ENCODE measurements at places on chromosomes 16 and 17.

- DNase-seq, result no peak
Measured at GRCh38 chr17:79801156-79802038, 4.5 kb upstream of the CBX8 start.

GRCh38 chr16:35140293-35140986 lies 1681.0 kb downstream of the TP53TG3F start:
- DNase-seq, result no peak

- peak; percentile 46 for DNase-seq
Measured at GRCh38 chr16:57591086-57591869, 37.2 kb upstream of the ADGRG1 start.

GRCh38 chr16:58428621-58429542 lies 36.6 kb downstream of the GINS3 start:
- no peak for DNase-seq

DNA sequence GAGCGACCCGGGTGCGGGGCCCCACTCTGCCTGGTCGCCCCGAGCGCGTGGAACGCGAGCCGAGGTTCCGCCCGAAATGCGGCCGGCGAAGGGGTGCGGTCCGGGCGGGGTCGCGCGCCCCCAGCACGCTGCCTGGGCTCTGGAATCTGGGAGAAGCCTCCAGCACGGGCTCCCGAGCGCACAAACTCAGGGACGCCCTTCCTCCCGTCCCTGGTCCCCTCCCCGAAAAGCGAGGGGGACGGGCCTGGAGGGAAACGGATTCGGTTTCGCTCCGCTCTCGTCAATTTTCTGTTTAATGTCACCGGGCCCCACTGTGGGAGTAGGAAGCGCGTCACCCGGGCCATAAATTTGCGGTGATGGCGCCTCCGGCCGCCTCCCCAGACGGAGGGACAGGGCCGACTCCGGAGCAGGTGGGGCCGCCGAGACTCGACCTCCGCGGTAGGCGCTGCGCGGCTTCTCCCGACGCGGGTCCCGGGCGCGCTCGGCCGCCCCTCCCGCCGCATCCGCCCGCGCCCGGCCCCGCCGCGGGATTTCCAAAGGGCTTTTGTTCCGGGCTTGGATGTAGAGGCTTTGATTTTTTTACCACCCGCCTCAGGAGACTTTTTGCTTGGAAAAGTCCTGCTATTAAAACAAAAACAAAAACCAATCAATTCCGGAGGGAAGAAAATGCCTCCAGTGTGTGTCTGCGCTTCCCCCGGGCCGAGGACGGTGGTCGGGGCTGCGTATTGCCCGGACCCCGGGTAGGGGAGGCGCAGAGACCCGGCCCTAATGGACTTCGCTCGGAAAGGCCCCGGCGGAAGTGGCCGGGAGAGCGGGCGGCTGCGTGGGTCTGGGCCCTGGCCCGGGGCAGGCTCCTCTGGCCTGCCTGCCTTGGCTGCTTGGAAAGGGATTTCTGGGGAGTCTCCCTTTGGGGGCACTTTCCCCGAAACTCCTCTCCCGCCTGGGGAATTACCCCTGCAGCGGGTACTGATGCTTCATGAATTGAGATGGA lies 7.9 kb upstream of the BAHCC1 start:
- no peak for DNase-seq

DNA sequence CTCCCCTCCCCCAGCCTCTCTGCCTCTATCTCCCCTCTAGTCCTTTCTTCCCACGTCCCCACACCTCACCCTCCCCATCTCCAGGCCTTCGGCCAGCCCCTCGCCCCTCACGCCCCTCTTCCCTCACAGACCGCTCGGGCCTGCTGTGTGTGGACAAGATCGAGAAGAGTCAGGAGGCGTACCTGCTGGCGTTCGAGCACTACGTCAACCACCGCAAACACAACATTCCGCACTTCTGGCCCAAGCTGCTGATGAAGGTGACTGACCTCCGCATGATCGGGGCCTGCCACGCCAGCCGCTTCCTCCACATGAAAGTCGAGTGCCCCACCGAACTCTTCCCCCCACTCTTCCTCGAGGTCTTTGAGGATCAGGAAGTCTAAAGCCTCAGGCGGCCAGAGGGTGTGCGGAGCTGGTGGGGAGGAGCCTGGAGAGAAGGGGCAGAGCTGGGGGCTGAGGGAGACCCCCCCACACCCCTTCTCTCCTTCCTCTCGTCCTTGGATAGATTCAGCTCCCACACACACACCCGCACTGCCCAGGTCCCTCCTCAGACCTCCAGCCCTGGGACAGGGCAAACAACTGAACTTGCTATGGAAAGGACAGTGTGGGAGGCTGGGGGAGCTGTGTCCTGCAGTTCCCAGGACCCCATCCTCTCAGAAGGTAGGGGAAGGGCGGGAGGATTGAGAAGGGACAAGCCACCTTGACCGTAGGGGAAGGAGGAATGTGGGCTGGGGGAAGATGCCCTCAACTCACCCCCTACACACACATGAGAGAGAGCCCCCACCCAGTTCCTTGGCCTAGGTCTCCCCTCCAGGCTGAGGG lies 11.1 kb downstream of the NR1D1 start:
- DNase-seq, result no peak

DNA sequence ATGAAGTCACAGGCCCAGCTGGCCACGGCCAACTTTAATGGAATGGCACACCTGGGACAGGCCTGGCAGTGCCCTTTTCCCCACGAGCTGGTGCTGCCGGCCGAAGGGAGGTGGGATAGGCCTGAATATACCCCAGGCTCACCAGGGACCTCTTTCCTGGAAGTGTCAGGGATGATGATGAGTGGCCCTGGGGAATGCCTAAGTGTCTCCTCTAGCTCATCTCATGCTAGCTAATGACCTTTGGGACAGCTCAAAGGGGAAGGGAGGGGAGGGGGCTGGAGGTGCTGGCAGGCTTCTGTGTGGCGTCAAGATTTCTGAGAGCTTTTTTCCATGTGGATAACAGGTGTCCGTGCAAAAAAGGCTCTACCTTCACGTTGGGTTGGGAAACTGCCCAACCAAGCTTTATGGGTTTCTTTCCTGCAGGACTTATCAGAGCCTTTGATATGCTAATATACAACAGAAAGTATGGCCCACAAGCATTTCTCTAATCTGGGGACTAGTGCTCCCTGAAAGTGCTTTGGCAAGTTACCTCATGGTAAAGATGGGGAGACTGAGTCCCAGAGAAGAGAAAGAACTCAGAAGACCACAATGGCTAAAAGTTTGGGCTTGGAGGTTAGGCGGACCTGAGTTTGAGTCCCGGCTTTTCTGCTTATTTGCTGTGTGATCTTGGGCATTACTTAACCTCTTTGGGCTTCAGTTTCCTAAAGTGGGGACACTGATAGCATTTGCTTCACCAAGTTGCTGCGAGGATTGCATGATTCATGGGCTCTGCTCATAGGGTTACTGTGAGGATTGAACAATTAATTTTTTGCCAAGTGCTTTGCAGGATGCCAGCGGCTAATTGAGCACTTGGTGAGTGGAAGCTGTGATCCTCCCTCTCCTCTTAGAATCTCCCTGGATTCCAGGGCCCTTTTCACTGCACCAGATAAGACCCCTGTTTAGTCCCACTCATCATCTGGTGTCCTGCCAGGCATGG lies 14.0 kb downstream of the ADGRG1 start:
- no peak for DNase-seq

DNA sequence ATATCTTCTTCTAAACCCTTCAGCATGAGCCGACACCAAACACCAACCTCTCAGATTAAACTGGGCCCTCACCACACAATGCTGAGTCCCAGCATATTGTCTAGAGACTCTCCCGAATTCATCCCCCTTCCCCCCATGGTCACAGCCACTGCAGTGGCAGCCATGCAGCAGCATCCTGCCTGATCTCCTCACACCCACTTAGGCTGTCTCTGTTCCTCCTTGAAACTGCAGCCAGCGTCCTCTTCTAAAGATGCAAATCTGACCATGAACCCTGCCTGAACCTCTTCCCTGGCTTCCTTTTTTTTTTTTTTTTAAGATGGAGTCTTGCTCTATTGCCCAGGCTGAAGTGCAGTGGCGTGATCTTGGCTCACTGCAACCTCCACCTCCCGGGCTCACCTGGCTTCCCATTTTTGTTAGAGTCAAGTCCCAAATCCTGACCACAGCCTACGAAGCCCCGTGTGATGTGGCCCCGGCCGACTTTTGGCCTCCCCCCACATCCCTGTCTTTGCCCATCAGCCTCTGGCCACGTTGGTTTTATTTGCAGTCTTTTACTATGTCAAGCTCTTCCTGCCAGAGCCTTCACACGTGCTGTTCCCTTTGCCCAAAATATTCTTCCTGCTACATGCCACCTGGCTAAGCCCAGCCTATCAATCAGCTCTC lies 2.8 kb downstream of the FA2H start:
- DNase-seq, result no peak

DNA sequence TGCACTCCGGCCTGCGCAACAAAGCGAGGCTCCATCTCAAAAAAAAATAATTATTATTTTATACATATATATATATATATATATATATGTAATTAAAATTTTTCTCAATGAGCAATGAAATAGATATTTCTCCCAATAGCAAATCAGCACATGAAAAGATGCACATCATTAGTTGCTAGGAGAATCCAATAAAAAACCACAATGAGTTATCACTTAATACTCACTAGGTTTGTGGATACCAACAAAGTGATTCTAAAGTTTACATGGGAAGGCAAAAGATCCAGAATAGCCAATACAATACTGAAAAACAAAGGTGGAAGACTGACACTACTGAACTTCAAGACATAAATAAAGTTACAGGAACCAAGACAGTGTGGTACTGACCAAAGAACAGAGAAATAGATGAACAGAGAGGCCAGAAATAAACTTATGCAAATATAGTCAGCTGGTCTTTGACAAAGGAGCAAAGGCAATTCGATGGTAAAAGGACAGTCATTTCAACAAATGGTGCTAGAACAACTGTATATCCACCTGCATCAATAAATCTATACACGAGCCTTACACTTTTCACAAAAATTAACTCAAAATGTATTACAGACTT lies 13.6 kb downstream of the SMG6 start:
- no peak for DNase-seq

DNA sequence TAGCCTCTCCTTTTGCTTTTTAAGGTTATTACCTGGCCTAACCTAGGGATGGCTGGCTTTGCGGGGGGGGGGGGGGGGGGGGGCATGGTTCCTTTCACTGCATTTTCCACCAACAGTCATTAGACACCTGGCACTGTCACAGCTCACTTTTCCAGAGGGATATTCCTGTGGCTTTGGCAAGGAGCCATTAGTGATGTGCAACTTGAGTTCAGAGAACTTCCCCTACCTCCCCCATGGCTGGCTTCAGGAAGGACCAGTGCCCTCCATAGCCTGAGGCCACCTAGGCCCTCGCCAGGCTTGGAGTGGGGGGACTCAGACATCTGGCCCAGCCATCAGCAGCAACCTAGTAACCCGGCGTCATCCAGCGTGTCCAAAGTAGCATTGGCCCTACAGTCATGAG lies 234.6 kb downstream of the CPPED1 start:
- no peak for DNase-seq

DNA sequence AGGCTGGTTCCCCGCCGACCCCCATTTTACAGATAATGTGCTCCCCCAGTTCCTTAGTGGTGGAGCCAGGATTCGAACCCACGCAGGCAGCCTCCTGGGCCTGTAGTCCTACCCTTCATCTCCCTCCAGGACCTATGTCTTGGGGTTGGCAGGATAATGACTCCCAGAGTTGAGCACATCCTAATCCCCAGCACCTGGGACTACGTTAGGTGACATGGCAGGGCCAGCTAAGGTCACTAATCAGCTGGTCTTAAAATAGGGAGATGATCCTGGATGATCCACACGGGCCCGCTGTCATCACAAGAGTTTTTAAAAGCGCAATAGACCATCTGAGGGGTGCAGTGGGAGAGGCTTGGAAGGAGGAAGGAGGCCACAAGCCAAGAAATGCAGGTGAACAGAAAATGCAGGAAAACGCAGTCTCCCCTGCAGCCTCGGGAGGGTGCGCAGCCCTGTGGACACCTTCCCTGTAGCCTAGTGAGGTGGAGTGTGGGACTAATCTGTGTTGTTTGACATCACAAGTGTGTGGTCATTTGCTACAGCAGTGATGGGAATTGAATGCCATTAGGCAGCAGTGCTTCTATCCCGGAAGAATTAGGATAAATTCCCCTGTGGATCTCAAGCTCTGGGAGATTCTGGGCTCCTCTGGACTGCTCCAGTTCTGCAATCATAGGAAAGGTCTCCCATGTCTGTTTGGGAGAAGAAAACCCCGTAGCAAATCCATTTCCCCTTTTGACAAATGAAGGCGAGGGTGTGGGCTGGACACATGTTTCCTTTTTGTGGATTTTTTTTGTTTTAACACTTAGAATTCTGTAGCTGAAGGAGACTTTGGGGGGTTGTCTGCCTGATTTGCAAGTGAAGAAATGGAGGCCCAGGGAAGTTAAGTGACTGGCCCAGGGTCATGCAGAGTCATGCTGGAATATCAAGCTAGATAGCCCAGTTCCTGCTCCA lies 297.7 kb downstream of the SEC14L1 start:
- no peak for DNase-seq

GRCh38 chr16:79664407-79664806 lies 63.9 kb upstream of the MAF start:
- no peak for DNase-seq

- DNase-seq, result no peak
Measured at GRCh38 chr16:4381072-4381934, 9.7 kb downstream of the VASN start.

- DNase-seq, result no peak
Measured at GRCh38 chr17:57210224-57210553, 46.1 kb upstream of the MSI2 start.

DNA sequence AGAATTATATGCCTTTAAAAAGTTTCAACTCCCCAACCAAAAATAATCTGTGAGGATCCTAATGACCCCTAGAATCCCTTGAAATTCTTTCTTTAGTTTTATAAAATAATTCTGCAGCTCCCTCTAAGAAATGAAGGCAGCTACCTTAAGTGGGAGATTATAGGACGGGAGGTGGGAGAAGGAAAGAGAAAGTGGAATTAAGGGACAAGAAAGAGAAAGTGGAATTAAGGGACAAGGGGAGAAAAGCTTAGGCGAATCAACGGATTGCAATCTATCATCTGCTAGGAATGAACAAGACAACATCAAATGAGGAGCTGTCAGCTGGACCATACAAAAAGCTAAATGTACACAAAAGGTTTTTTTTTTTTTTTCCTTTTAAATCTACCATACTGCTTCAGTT lies 262.0 kb downstream of the ZFHX3 start:
- no peak for DNase-seq

- DNase-seq, result no peak
Measured at GRCh38 chr16:57579361-57579665, 36.9 kb downstream of the ADGRG5 start.

- no peak for DNase-seq
Measured at GRCh38 chr17:40538019-40538935, 27.0 kb downstream of the CCR7 start.

DNA sequence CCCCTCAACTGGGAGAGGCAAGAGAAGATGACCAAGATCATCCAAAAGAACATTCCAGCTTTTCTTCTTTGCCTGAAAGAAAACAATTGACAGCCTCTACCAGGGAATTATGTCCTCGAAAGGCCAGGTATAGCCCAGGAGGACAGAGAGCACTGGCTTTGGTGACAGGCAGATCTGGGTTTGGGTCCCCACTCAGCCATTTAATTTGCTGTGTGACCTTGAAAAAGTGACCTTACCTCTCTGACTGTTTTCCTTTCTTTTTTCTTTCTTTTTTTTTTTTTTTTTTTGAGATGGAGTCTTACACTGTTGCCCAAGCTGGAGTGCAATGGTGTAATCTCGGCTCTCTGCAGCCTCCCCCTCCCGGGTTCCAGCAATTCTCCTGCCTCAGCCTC lies 27.7 kb upstream of the KIFC3 start:
- DNase-seq, result no peak

GRCh38 chr16:3454631-3455147 lies 11.2 kb downstream of the NAA60 start:
- DNase-seq, result no peak

Measured in activated CD4-positive, CD25-positive, alpha-beta regulatory T cell (primary cell).